ENCODE measurements at places on chromosomes 4 and X. TPM values are rescaled to one million over a fixed set of nuclear protein-coding genes. Genes with fewer than 3 reads are reported as not detected.

Gene MAEA
- 43.9 TPM for polyA plus RNA-seq

Gene OTC
- polyA plus RNA-seq, result 1.0 TPM

Gene UGT2B17
- polyA plus RNA-seq, result not detected

Gene TXK
- not detected for polyA plus RNA-seq

Gene C4orf50
- polyA plus RNA-seq, result 0.03 TPM
